CD4-positive, alpha-beta T cell treated with Interferon alpha-2 for 1 hour (primary cell): ENCODE measurements at places on chromosomes 1 and 21.

- DNase-seq = no peak
These were observed 126.5 kb upstream of the KCNK1 start for GRCh38 chr1:233487408-233487807.

GRCh38 chr1:160099716-160100375, 1.4 kb upstream of the IGSF8 start:
- DNase-seq = no peak

DNA sequence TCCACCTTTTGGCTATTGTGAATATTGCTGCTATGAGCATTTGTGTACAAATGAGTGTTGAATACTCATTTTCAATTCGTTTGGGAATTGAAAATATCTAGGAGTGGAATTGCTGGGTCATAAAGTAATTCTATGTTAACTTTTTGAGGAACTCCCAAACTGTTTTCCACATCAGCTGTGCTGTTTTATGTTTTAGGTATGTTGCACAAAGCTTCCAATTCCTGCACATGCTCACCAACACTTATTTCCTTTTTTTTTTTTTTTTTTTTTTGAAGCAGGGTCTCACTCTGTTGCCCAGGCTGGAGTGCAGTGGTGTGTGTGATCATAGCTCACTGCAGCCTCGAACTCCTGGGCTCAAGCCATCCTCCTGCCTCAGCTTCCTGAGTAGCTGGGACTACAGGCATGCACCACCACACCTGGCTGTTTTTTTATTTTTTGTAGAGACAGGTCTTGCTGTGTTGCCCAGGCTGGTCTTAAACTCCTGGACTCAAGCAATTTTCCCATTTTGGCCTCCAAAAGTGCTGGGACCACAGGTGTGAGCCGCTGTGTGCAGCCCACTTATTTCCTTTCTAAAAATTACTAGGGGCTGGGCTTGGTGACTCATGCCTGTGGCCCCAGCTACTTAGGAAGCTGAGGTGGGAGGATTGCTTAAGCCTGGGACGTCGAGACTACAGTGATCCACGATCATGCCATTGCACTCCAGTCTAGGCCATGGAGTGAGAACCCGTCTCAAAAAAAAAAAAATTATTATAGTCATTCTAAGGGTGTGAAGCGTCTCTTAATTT, 33.4 kb downstream of the TMCC2 start:
- no peak for DNase-seq

- peak; percentile 50 for DNase-seq
These were observed 1.2 kb upstream of the HPCAL4 start for GRCh38 chr1:39692152-39693074.

GRCh38 chr1:55352080-55352810, 137.1 kb upstream of the USP24 start:
- DNase-seq = no peak

DNA sequence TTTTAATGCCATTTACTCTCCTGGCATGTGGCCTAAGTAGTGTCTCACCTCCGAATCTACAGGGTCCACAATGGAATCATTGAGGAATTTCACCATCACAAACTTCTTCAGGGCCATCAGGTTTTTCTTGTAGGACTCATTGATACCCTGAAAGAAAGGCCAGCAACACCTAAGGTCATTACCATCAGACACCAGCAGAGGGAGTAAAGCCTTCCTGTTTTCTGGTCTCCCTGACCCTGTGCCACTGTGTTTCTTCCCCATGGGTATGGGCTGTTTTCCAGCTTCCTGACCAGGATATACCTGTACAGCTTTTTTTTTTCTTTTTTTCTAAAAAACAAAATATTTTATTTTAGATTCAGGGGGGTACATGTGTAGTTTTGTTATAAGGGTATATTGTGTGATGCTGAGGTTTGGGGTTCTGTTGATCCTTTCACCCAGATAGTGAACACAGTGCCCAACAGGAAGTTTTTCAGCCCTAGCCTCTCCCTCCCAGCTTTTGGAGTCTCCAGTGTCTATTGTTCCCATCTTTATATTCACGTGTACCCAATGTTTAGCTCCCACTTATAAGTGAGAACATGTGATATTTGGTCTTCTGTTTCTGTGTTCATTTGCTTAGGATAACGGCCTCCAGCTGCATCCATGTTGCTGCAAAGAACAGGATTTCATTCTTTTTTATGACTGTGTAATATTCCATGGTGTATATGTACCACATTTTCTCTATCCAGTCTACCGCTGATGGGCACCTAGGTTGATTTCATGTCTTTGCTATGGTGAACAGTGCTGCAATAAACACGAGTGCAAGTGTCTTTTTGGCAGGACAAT, 18.3 kb downstream of the PPT1 start:
- DNase-seq = peak; percentile 54

GRCh38 chr1:45828841-45829240, 25.4 kb downstream of the MAST2 start:
- no peak for DNase-seq

DNA sequence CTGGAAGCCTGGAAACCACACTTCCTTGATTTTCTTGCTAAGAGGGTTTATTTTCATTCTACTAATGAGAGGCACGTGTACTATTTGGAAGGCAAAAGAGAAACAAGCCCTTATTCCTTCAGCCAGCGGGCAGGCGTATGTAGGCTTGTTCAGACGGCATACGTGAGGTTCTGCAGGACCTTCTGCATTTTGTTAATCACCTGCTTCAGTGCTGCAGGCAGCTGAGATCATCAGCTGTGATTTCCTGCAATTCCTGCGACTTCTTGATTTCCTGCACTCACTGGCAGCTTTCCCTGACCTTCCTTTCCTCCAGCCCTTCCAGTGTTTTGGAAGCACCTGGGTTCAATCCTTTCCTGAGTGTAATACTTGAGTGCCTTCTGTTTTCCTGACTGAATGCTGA, 43.4 kb downstream of the TSNAX start:
- no peak for DNase-seq
